ENCODE measurements at places on chromosomes 13 and 19. TPM values are rescaled to one million over a fixed set of nuclear protein-coding genes. Genes with fewer than 3 reads are reported as not detected.

DNA sequence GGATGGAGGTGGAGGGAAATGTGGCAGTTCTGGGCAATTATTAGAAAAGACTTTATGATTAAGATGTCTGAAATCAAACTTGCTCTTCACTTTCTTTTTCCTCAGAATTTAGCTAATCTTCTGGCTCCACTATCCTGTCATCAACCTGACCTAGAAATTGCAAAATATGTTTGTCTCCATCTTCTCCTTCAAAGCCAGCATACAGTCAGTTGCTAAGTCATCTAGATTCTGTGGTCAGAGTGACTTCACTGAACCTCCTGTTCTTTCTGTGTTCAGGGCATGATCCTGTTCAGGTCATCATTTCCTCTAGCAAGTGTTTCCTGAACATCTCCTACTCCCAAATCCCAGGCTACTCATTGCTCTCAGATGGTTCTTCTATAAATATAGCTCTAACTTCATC is 10.8 kb upstream of the CCNA1 start:
- DNase-seq, result no peak

DNA sequence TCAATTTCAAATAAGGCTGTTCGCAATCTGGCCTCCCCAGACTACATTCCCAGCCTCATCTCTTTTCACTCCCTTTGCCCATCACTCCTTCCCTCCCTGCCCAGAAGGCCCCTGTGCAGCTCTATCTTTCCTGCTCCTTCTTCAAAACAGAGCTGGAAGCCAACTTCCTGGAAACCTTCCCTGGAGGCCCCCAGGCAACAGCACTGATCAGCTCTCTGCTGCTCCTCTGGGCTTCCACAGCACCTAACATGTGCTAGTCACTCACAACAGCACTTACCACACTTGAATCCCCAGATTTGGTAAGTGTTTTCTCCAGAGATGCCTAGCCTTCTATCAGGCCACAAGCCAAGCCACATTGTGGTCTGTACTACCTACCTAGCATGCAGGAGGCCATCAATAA is 9.5 kb downstream of the SMAD9 start:
- DNase-seq, result no peak

The PRR19 gene
- total RNA-seq, result 2.2 TPM

DNA sequence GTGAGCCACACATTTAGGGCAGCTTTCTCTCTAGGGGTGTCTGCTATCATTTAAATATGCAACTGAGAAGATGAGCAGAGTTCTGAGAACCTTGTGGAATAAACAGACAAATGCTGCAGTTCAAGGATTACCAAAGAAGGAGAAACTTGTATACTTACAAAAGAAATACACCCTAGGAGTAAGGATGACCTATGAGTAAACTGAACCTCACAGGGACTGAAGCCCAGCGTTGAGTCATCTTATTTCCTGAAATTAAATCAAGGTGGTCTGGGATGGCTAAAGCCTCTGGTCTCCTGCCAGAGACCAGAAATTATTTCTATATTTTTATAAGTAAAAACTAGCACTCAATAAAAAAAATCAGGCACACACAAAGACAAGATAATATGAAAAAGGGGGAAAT is 40.1 kb downstream of the FAM216B start:
- no peak for DNase-seq

DNA sequence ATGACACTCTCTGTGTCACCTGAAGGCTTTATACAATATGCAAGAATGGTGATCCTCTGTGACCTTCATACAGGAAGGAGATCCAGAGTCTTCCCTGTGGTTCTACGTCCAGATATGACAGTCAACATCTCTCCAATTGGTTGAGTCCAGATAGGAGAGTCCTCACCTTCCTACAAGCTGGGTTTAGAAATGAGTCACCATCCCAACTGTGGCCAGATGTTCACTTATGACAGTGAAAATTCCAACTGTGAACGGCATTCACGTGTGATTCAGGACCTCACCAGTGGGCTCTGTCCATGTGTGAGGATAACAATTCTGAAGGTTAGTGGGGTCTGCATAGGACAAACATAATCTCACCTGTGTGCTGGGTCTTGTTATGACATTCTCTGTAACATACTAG is 52.5 kb upstream of the ZNF728 start:
- no peak for DNase-seq
